ENCODE measurements at places on chromosomes 3 and 15. TPM values are rescaled to one million over a fixed set of nuclear protein-coding genes. Genes with fewer than 3 reads are reported as not detected.
A peak's percentile ranks its signal among the peaks of the same experiment; 100 is the strongest.

- peak; percentile 7 for DNase-seq
Measured at GRCh38 chr15:79505956-79506355, 73.8 kb downstream of the MINAR1 start.

GRCh38 chr15:86659724-86660411, 580.2 kb downstream of the AGBL1 start:
- no peak for DNase-seq

DNA sequence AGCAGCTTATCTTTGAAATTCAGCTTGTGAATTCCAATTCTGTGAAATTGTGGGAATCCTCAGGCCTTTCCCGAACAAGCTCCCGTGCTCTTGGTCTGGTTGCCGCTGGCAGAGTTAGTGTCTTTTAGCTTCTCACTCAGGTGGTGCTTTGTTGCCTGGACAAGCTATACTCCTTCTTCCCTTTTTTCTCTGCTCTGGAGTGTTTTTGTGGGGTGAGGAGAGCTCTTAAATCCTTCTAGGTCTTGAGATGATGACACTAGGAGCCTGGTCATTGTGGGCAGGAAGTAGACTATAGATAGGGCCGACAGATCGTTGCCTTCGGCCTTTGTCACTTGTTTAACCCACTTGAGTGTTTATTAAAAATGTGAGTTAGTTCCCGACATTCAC, 93.8 kb downstream of the SLCO3A1 start:
- no peak for DNase-seq

GRCh38 chr3:82002491-82002890, 241.0 kb upstream of the GBE1 start:
- no peak for DNase-seq

- DNase-seq, result peak; percentile 20
Measured at GRCh38 chr3:163916596-163917560, 1161.4 kb downstream of the SI start.

DNA sequence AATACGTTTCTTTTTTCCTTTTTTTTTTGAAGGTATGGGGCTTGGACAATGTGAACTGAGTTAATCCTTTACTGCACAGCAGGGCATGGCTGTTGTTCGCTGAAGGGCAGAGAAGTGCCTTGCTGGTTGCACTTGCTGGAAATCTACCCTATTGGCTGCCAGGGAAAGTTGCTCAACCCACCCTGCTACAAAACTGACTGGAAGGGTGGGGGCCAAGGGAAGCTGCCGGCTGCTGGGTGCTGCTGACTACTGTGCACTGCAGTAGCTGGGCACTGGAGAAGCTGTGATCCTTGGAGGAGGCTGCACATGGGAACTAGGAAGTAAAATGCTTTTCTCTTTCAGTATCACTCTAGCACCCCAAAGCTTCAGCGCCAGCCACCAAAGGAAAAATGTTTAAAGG, 70.5 kb downstream of the ETV5 start:
- DNase-seq, result no peak

- peak; percentile 26 for DNase-seq
Measured at GRCh38 chr3:49534581-49535441, 19.5 kb upstream of the BSN start.

GRCh38 chr15:63405159-63405558, 23.5 kb upstream of the CA12 start:
- no peak for DNase-seq

The SLC6A20 gene
- 0.21 TPM for total RNA-seq
